ENCODE measurements at places on chromosomes 3 and 15.

DNA sequence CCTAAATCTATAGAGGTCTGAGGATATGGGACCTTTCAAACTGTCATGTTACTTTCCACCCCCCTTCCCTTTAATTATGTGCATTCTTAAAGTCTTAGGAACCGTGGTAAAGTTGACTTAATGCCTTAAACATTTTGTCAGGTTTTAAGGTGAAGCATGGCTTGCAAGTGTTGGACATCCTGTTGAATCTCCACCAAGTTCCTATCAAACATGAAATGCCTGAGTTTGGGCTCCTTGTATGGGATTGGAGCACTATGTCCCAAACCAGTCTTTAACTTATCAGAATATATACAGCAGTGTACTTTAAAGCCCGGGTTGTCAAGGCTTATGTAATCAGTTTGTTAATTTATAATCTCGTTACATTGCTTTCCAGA is 1.1 kb downstream of the SNRK start:
- DNase-seq, result no peak

GRCh38 chr3:137105277-137105977 is 147.6 kb downstream of the IL20RB start:
- DNase-seq, result no peak

DNA sequence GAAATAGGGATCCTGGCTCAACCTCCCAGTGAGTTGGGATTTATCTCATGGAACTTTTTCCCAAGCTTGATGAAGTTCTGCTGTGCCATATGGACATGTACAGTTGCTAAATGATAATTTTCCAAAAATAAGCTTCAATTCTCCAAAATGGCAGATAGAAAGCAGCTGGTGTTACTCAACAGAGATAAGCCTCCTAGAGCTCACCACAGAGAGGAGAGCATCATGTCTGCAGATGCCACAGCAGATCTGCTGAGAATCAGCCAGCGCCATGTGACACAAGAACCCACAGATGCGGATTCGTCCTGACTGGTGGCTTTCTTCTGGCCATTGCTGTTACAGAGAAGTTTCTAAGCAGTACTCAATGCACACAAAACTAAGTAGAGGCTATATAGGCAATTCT is 50.6 kb downstream of the AGTR1 start:
- DNase-seq, result no peak

- DNase-seq, result no peak
Observed at GRCh38 chr3:53122255-53122932, 7.8 kb downstream of the RFT1 start.

GRCh38 chr15:55615445-55615844 is 27.3 kb upstream of the PYGO1 start:
- no peak for DNase-seq

DNA sequence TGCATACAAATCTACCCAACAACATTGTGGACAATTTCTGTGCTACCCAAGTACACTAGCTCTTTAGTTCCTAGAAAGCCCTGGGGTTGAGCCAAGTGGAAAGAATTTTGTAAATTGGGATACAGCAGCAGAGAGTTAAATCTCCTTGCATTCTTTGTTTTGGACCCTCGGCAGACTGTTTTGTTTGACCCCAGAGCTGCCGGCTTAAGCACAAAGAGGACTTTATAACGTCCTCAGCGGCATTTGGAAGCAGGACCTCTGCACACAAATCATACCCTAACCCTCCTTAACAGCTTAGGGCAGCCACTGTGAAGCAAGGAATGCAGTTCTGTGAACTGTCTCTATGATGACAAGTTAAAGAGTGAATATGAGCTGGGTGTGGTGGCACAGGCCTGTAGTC is 415.3 kb downstream of the CNTN4 start:
- no peak for DNase-seq

- DNase-seq, result no peak
Observed at GRCh38 chr3:188760408-188760807, 411.4 kb upstream of the TPRG1 start.

All from stimulated activated CD8-positive, alpha-beta memory T cell treated with anti-CD3 and anti-CD28 coated beads, Interleukin-4, amount 100 ng/mL, for 48 hours (primary cell).